Activated T-helper 1 cell treated with anti-CD3 and anti-CD28 coated beads, Interleukin-12 subunit alpha, Interleukin-12 subunit beta, Interleukin-2, Interleukin-4 antibody, amounts not matched to agents 30 ng/mL and 10 ng/mL and 1 ng/mL, durations not matched to agents 14 hours and 24 hours and 36 hours (primary cell): ENCODE measurements at places on chromosomes 2 and 18. TPM values are rescaled to one million over a fixed set of nuclear protein-coding genes. Genes with fewer than 3 reads are reported as not detected.
A peak's percentile ranks its signal among the peaks of the same experiment; 100 is the strongest.

DNA sequence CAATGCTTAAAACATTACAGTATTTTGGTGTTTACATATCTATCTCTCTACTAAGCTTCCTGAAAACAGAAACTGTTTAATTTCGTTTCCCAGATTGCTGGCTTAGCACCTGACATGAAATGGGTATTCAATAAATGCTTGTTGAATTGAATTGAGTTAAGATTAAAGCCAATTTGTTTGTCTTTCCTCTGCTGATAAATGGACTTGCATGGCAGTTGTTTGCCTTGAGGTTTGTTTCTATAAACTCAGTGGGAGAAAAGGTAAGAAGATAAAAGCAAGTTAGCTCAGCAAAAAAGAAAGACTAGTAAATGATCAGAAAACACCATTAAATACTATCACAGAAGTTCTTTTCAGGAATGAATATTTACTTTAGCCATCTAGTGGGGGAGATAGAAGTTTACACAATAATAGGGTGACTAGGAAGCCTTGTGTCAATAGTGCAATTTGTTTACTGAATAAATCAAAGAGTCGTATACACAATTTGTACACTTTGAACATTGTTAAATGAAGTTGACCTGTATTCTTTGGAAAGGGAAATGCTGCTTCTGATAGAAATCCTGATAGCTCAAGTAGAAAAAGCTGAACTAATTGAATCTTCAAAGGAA lies 754.5 kb upstream of the FAM98A start:
- no peaks in the 10 kb centered on the region for H3K36me3 ChIP-seq
- DNase-seq, result no peak
- no peaks in the 10 kb centered on the region for H3K27me3 ChIP-seq
- no peak overlapping the region for H3K27ac ChIP-seq

DNA sequence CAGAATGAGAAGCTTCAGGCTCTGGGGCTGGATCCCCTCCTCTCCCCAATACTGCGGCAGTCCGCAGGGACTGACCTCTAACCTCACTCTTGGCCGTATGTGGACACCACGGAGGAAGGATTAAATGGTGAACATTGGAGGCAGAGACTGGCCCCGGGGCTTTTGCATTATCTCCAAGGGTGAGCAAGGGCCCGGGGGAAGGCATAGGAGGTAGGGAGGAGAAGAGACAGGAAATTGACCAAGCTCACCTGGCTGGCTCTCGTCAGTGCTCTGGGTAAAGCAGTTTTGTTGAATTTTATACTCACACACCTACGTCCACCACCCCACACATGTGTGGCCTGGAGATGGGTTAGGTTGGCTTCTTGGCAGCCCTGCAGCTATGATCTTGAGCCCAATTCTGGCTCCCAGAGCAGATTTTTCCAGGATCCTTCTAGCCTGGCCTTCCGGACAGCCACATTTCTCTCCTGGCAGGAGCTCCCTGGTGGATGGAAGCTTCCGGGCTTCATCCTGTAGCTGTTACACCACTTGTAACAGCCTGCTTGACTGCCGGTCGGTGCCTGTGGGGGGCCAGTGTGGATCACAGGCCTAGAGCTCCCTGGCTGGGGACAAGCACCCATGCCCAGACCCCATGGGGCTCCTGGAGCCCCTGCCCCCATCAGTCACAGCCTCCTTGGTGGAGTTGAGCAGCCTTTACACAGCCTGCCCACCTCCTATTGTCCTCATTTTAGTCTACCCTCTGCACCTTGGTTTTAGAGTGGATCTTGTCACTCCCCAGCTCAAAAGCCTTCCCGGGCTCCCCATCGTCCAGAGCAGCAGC lies 7.6 kb downstream of the ITM2C start:
- no peaks in the 10 kb centered on the region for H3K36me3 ChIP-seq
- peaks cover 19% of the 10 kb centered on the region for H3K27me3 ChIP-seq
- H3K4me3 ChIP-seq, result no peak overlapping the region

- peak overlapping the region; percentile 63 for H3K27ac ChIP-seq
- no peak overlapping the region for H3K4me3 ChIP-seq
- no peak for DNase-seq
- H3K4me1 ChIP-seq, result peaks cover 36% of the 10 kb centered on the region
- no peaks in the 10 kb centered on the region for H3K27me3 ChIP-seq
- peaks cover 53% of the 10 kb centered on the region for H3K36me3 ChIP-seq
Measured at GRCh38 chr2:97738179-97739019, 25.0 kb downstream of the ZAP70 start.

DNA sequence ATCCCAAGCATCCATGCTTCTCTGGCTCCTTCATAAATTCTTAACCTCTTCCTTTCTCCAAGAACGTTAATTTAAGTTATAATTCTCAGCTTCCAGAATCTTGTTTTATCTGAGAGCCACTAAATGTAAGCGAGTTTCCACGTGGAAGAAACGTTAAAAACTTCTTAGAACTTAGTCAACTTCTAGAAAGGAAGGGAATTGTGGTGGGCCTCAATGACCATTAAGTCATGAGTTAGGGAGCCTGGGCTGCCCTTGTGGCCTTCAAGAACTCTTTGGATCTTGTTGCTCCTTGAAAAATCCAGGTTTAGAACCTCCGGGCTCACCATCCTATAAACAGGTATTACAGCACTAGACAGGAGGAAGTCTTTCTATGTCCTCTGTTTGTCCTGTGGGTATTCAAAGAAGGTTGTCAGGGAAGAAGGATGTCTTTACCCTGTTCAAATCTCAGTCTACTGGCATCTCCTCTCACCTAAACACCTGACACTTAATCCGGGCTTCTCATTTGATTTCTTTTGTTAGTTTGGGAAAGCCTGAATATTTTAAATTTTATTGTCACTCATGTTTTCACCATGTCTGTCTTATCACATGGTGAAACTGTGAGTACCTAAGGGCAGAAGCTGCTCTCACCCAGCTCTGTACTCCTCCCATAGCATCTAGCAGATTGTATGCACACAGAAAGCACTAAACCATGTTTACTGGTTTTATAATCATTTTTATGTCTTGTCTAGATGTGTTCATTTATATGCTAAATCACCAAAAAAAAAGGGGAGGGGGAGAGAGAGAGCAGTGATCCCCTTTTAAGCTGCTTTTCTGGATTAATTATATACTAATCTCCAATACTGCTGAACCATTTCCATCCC lies 6.3 kb downstream of the RND3 start:
- no peaks in the 10 kb centered on the region for H3K36me3 ChIP-seq
- no peak for DNase-seq
- H3K27ac ChIP-seq, result no peak overlapping the region
- no peak overlapping the region for H3K4me3 ChIP-seq
- peaks cover 33% of the 10 kb centered on the region for H3K27me3 ChIP-seq
- H3K4me1 ChIP-seq, result no peaks in the 10 kb centered on the region

- H3K4me1 ChIP-seq, result peaks cover 5% of the 10 kb centered on the region
- no peak overlapping the region for H3K4me3 ChIP-seq
- H3K36me3 ChIP-seq, result no peaks in the 10 kb centered on the region
- peaks cover 14% of the 10 kb centered on the region for H3K27me3 ChIP-seq
Measured at GRCh38 chr2:7400628-7401027, 483.4 kb downstream of the RNF144A start.

The TUBA4B gene
- total RNA-seq, result not detected in 2 replicates

DNA sequence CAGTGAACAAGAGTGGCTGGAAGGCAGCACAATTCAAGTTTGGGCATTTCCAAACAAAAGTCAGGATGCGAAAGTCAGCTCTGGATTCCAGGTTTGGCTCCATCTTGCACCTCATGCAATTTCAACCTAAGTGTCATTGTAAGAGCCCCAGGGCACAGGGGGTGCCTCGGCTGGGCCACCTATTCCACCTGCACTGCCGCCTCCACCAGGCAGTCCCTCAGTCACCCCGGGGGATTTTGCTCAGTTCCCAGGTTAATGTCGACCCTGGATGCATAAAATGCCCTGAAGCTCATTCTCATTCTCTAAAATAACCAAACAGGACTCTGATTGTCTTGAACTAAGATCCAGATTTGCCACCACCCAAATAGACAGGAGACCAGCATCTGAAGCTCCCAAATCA lies 77.6 kb downstream of the EDAR start:
- DNase-seq, result no peak
- H3K4me1 ChIP-seq, result no peaks in the 10 kb centered on the region
- H3K4me3 ChIP-seq, result no peak overlapping the region
- no peaks in the 10 kb centered on the region for H3K36me3 ChIP-seq

The SPATA3 gene
- total RNA-seq, result not detected in 2 replicates

The CRYBA2 gene
- 0.36 TPM in 1 of 2 replicates, not detected in the other for total RNA-seq

DNA sequence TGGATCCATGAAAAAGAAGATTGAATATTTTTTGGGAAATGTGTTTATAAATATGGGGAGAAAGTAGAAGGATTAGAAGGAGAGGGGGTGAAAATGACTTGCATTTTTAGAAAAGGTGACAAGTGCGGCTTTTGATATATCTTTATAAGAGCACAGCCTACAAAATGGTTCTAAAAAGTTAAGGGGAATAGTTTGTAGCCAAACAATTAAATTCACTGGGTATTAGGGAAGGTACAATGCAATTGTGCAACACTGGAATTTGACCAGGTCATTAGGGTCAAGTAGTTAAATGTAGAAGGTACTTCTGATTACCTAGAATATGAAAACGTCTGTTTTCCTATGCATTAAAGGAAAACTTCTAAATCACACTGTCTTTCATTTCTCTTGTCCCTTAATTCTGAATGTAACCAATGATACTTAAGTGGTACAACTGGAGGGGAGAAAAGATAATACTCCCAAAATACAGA lies 44.5 kb upstream of the SERTAD2 start:
- H3K4me1 ChIP-seq, result peaks cover 60% of the 10 kb centered on the region
- peaks cover 13% of the 10 kb centered on the region for H3K36me3 ChIP-seq
- no peak for DNase-seq
- H3K27ac ChIP-seq, result peak overlapping the region; percentile 90

- no peak for DNase-seq
- peaks cover 29% of the 10 kb centered on the region for H3K27me3 ChIP-seq
- no peak overlapping the region for H3K4me3 ChIP-seq
- H3K36me3 ChIP-seq, result no peaks in the 10 kb centered on the region
- no peak overlapping the region for H3K27ac ChIP-seq
Measured at GRCh38 chr2:69178756-69179155, 165.8 kb downstream of the ANTXR1 start.

The HOXD12 gene
- total RNA-seq, result not detected in 2 replicates

- H3K36me3 ChIP-seq, result no peaks in the 10 kb centered on the region
- no peak overlapping the region for H3K27ac ChIP-seq
- no peak for DNase-seq
- H3K27me3 ChIP-seq, result no peaks in the 10 kb centered on the region
- no peak overlapping the region for H3K4me3 ChIP-seq
Measured at GRCh38 chr2:165240916-165241315, 1.7 kb downstream of the SCN2A start.

DNA sequence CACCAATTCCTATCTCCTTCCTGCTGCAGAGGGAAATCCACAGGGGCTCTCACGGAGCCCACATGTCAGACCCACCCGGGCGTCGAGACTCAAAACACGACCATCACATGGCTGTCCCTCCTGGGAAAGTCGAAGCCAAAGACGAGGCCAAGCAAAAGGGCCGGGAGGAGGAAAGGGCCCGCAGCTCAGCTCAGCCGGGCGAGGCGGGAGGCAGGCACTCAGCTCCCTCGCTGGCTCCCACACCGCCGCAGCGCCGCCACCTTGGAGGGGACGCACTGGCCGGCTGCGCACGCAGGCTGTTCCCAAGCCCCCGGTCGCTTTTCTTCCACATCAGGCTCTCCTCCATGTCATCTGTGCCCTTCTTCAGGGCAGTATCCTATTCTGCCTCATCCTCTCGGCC lies 130.4 kb downstream of the L3MBTL4 start:
- H3K4me1 ChIP-seq, result no peaks in the 10 kb centered on the region
- H3K27ac ChIP-seq, result no peak overlapping the region
- H3K4me3 ChIP-seq, result no peak overlapping the region
- no peak for DNase-seq

DNA sequence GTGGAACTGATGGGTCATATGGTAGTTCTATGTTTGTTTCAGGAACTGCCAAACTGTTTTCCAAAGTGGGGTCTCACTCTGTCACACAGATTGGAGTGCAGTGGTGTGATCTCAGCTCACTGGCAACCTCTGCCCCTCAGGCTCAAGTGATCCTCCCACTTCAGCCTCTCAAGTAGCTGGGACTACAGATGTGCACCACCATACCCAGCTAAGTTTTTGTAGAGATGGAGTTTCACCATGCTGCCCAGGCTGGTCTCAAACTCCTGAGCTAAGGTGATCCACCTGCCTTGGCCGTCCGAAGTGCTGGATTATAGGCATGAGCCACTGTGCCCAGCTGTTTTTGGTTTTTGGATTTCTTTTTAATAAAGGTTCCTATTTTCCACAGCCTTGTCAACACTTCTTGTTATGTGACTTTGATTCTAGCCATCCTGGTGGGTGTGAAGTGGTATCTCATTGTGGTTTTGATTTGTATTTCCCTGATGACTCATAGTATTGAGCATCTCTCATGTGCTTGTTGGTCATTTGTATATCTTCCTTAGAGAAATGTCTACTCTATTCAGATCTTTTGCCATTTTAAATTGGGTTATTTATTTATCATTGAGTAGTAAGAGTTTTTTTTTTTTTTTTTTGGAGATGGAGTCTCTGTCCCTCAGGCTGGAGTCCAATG lies 22.8 kb downstream of the NPC1 start:
- DNase-seq, result no peak
- H3K36me3 ChIP-seq, result peaks cover 51% of the 10 kb centered on the region
- H3K27me3 ChIP-seq, result no peaks in the 10 kb centered on the region
- H3K27ac ChIP-seq, result peak overlapping the region; percentile 2
- peaks cover 7% of the 10 kb centered on the region for H3K4me1 ChIP-seq

The DYTN gene
- not detected in 2 replicates for total RNA-seq

DNA sequence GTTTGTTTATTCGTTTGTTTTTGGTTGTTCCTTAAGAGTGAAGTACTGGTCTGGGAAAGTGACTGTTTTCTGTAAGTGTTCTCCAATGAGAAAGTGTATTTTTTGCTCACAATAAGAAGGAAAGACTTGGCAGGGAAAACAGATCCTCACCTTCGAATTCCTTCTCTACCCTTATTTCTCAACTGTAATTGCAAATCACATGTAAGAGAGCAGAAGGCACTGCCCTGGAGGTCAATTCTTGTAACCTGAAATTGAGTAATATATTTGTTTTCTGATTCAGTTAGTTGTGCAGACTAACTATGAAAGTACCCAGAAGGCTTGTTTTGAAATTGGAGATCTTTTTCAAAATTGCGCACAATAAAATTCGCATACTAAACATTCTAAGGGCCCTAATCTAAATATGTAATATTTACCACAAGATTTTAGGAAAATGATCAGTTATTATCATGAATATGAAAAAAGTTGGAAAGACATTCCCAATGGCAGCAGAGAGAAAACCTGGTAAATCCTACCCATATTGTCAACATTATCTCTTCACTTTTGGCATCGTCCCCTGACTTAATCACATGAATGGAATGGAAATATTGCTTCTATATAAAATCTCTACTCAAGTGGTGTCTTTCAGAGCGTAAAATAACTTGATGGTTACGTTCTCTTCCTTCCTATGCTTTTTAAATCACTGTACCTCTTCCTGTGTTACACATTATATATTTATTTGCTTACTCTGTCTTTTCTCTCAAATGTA lies 24.1 kb downstream of the TFPI start:
- H3K27me3 ChIP-seq, result no peaks in the 10 kb centered on the region
- no peaks in the 10 kb centered on the region for H3K36me3 ChIP-seq
- H3K27ac ChIP-seq, result no peak overlapping the region
- H3K4me3 ChIP-seq, result no peak overlapping the region
- no peaks in the 10 kb centered on the region for H3K4me1 ChIP-seq
- no peak for DNase-seq

- peaks cover 78% of the 10 kb centered on the region for H3K4me1 ChIP-seq
- peaks cover 4% of the 10 kb centered on the region for H3K36me3 ChIP-seq
- peak overlapping the region; percentile 8 for H3K4me3 ChIP-seq
- peak overlapping the region; percentile 83 for H3K27ac ChIP-seq
- DNase-seq, result peak; percentile 51
- peaks cover 2% of the 10 kb centered on the region for H3K27me3 ChIP-seq
Measured at GRCh38 chr2:8310557-8311455, 371.1 kb upstream of the ID2 start.

GRCh38 chr2:72923833-72924352 lies 6.6 kb downstream of the EMX1 start:
- no peak overlapping the region for H3K27ac ChIP-seq
- no peaks in the 10 kb centered on the region for H3K4me1 ChIP-seq

The POTEE gene
- 0.67 and 1.1 TPM in 2 replicates for total RNA-seq
